CD4-positive, alpha-beta T cell treated with Interleukin-12 subunit alpha and Interleukin-12 subunit beta, for 1 hour (primary cell): ENCODE measurements at places on chromosomes 13 and 19.
A peak's percentile ranks its signal among the peaks of the same experiment; 100 is the strongest.

DNA sequence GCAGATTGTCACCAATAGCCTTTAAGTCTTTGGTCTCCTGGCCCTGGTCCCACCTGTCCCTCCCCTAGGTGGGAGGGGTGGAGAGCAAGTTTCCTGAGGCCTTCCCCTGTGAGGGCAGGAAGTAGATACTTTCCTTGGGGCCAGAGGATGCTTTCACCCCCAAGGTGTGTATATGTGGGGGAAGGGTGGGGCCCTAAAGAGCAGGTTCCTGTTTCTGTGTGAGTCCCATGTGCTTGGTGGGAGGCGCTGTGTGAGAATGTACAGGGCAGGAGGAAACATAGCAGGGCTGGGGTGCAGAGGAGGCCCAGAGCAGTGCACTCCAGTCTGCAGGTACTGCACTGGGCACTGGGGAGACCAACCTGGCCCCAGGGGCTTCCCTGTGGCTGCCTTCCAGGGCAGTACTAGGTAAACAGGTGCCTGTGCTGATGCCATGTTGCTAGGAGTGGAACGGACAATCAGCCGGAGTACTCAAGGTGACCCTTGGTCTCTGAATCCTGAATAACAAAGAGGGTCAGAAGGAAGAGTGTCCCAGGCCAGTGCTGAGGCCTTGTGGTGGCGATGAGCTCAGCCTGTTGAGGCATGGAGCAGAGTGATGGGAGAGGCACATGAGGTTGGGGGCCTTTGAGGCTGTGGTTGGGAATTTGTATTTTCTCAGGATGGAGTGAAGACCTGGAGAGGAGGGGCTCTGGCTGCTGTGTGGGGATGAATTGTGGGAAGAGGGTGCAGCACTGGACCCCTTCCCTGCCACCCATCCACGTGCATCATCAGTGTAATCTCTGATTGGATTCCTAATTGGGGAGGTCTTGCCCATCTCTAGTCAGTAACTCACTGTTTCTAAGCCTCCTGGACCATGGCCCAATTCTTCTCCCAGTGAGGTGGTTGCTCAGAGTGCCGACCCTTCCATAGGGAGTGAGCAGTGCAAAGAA, 5.1 kb downstream of the EGLN2 start:
- peak; percentile 89 for DNase-seq

DNA sequence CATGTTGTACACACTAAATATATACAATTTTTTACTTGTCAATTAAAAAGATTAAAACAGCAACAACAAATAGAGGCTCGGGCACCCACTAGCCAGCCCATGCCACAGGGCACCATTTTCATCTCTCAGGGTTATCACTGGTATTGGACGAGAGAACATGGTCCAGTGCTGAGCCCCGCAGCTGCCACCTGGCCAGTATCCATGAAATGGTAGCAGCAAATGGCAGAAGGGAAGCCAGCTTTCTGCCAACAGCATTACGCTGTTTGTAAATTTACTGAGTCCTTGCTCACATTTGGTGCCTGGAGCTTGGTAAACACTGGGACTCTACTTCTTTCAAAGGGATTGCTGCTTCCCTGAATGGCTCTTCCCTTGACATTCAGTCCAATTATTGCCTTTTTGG, 87.9 kb upstream of the WASF3 start:
- DNase-seq, result no peak

DNA sequence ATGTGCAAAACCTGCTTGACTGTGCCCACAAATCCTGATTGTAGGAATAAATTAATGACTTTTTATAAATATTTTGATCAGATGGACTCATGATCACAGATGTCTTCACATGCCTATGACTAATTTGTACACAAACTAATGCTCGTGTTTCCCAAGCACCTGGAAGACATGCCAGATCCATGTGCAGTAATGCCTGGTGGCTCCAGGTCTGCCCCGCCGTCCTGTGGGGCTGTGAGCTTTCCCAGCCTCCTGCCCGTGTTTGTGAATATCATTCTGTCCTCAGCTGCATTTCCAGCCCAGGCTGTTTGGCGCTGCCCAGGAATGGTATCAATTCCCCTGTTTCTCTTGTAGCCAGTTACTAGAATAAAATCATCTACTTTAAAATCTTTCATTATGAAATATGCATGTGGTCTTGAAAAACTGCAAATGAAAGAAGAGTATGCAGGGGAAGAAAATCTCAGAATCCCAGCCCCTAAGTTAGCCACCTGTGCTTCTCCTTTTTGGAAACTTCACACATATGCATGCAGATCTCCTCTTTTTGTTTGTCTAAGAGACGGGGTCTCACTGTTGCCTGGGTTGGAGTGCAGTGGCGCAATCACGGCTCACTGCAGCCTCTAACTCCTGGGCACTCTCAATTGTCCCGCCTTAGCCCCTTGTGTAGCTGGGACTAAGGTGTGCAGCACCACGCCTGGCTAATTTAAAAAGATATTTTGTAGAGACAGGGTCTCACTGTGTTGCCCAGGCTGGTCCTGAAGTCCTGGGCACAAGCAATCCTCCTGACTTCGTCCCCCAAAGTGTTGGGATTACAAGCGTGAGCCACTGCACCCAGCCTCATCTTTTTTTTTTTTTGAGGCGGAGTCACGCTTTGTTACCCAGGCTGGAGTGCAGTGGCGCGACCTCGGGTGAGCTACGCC, 6.2 kb downstream of the RPL28 start:
- no peak for DNase-seq

GRCh38 chr13:102606537-102607309, 9.9 kb downstream of the TPP2 start:
- DNase-seq, result no peak

GRCh38 chr13:89846926-89847585, 1500.4 kb upstream of the MIR17HG start:
- no peak for DNase-seq

DNA sequence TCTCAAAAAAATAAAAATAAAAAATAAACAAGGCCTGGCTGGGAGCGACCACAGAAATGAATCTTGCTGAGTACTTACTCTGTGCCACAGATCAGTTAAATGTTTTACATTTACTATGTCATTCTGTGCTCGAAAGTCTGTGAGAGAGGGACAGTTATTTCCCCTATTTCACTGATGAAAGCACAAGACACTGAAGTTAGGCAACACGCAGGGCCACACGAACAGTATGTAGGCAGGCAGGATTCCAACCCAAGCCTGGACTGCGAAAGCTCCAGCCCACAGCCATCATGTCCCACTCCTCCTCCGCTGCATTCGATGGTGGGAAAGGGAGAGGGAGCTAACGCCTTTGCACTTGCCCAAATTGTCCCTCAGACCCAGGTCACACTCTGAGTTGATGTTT, 34.2 kb downstream of the RUBCNL start:
- no peak for DNase-seq

DNA sequence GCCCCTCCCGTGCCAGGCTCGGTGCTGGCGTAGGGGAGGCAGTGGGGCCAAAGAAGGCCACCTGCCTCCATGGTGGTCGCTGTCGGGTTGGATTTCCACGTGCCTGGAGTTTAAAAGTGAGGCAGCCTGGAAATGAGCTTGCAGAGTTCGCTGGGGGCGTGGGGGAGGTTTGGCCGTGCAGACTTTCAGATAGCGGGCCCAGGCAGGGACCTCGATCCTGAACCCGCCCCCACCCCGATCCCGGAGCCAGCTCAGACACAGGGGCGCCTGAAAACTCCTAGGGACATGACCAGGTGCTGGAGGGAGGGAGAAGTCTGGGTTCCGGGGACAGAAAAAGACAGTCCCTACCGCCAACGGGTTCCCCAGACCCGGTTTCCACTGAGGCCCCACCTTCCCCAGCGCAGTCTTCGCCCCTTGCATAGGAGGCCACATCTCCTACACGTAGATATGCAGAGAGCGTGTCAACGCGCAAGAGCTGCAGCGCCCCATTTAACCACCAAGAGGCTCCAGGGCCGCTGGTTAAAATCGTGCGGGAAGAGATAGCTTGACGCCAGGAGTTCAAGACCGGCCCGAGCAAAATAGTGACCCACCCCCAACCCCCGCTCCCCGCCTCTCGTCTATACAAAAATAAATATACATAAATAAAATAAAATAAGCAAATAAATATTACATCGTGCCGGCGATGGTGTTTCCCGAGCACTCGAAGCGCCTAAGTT, 8.5 kb downstream of the CCDC8 start:
- no peak for DNase-seq

DNA sequence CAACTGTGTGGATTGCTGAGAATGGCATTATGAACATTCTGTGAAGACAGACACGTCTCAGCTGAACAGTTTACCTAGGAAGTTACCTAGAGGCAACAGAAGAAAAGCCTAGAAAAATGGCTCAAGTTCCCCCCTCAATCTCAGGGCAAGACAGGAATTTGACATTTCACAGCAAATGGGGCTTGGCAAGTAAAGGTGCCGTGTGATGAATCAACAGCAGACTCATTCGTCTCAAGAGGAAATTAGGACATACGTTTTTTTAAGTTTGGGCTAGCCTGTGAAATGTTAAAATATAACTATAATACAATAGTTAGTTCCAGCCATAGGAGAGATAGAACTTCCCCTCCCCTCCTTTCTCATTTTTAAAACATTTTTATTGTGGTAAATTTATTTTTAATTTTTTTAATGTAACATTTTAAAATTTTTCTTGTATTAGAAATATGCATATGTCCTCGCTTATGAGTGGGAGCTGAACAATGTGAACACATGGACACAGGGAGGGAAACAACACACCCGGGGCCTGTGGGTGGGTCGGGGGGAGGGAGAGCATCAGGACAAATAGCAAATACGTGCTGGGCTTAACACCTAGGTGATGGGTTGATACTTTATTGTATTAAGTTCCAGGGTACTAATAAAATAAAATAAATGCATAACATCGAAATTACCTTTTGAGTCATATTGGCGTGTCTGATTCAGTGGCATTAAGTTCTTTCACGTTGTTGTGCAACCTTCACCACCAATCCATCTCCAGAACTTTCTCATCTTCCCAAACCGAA, 116.0 kb downstream of the COL4A2 start:
- no peak for DNase-seq

GRCh38 chr19:17821190-17821589, at the start of gene INSL3:
INSL3 (minus strand) TSS chr19:17821519; CDS start chr19:17821506, 13 bp downstream.
- no peak for DNase-seq

GRCh38 chr13:83634601-83635000, 247.7 kb downstream of the SLITRK1 start:
- no peak for DNase-seq

DNA sequence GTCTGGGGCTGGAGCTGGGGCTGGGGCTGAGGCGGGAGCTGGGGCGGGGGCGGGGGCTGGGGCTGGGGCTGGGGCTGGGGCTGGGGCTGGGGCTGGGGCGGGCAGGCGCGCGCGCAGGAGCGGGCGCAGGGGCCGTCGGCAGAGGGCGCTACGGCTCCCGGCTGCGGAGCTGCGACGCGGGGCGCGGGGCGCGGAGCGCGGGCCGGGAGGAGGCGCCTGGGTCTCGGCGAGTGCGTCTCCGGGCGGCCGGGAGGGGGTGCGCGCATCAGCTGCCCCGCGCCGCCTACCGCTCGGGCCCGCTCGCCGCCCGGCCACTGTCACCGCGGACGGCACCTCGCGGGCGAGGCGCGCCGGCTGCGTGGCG, 422 bp upstream of the MTUS2 start:
- DNase-seq, result peak; percentile 53

- DNase-seq, result no peak
These were observed 204.9 kb upstream of the KL start for GRCh38 chr13:32811297-32811800.

- DNase-seq, result no peak
These were observed 13.5 kb downstream of the SNRNP70 start for GRCh38 chr19:49098795-49099194.

DNA sequence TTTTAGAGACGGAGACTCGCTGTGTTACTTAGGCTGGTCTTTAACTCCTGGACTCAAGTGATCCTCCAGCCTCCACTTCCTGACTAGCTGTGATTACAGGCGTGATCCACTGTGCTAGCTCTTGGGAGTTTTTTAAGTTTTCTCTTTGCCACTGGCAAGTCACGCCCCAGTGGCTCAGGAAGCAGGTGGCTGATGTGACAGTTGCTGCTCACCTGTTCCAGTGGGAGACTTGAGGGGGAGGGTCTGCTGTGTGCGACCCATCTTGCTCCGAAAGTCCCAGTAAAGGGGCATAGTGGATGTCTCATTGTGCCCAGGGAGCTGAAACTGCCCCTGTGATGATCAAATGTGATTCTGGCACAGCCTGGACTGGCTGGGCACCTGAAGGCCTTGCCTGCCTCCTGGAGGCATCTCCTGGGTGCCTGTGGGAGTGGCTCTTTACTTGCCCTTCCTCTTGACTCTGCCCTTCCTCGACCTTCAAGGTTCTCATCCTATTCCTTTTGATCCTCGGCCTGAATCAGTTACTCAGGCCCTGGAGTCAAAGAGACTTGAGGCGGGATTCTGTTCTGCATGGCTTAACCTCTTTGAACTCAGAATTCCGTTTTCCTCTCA, 7.8 kb downstream of the SMARCA4 start:
- no peak for DNase-seq

GRCh38 chr13:37216331-37216730, 110.9 kb upstream of the CSNK1A1L start:
- no peak for DNase-seq

GRCh38 chr13:110277357-110277975, 29.5 kb downstream of the COL4A1 start:
- no peak for DNase-seq

DNA sequence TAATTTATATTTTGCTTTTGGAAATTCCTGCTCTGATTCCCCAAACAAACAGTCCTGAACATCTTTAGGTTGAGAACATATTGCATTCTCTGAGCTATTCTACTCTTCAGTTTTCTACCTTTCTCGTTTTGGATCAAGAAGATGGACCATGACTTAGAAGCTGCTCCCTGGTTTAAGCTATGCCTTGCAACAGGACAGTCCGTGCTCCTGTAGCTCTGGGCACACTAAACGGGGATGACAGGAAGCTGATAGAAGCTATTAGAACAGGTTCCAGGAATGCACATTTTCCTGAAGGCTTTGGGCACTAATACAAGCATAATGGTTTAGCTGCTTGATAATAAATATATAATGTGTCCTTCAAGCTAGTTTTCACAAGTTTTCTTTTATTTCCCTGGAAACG, 385.2 kb downstream of the HS6ST3 start:
- no peak for DNase-seq

DNA sequence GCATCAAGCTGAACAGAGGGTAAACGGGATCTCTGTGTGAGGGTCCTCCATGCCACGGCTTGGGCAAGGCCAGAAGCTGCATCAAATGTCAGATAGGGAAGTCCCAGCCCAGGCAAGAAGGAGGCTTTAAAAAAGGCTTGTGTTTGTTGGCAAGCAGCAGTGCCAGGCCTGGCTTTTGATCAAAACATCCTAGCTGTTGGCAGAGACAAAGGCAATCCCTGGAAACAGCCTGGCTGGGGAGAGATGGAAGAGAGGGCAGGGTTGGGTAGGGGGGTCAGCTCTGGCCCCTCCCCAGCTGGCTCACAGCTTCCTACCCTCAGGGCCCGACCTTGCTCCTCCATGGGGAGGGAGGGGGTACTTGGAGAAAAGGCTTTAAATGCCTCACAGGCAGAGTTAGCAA, 61.8 kb upstream of the KCTD15 start:
- DNase-seq, result no peak

- no peak for DNase-seq
These were observed 1.5 kb downstream of the AMER2 start for GRCh38 chr13:25170554-25171111.
